ENCODE measurements at places on chromosomes 1 and 21.

DNA sequence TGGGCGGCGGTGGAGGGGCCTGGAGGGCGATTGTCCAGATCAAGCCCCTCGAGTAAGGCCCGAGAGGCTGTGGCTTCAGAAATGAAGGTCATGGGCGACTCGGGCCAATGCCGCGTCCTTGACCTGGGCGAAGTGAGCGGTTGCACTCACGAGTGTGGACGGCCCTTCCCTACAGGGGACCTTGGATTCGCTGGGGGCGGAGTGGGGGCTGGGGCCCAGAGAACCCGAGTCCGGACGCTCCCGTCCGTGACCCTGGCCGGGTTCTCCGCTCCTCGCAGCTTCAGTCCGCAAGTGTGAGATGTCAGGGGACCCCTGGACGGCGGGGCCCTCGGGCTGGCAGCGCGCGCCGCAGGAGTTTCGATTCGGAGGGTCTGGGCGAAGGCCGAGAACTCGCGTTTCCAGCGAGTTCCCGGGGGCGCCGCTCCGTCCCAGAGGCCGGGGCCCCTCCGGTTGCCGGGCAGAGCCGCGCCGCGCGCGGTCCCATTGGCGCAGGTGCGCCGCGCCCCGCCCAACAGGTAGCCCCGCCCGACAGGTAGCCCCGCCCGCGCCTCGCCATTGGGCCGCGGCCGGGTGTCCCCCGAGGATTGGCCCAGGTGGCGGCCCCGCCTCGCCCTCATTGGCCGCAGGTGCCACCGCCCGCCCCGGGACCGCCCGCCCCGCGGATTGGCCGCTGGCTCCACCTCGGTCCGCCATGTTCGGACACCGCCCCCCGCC lies at the start of gene PRKCZ:
TSS of gene PRKCZ (plus strand) at position 694 of the 714 bp plus-strand sequence. CDS start 220 bp downstream, outside the sequence.
- DNase-seq = peak; percentile 47

DNA sequence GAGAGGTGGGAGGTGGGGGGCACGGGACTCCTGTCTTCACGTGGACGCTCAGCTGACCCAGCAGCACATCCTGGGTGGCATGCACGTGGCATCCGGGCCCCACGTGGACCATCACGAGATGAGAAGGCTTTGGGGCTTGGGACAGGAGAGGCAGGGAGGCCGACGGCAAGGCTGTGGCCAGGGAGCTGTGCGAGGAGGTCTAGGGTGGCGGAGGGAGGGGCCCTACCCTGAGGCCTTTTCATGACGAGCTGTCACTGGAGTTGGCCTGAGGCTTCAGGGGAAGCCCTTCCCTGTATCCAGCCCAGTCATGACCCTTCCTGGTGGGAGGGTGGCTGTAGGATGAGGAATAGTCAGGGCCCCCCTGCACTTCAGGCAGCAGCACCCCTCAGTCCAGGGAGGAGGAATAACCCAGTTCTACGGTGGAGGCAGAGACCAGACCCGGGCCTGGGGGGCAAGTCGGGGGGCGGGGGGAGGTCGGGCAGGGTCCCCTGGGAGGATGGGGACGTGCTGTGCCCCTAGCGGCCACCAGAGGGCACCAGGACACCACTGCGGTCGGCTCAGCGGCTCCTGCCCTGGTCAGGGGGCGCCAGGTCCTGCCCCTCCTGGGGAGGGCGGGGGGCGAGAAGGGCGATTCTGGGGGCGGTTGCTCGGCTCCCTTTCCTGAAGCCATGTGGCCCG lies 2.0 kb upstream of the PERM1 start:
- no peak for DNase-seq

- DNase-seq = no peak
Observed at GRCh38 chr1:18636596-18637508, 6.2 kb downstream of the PAX7 start.

DNA sequence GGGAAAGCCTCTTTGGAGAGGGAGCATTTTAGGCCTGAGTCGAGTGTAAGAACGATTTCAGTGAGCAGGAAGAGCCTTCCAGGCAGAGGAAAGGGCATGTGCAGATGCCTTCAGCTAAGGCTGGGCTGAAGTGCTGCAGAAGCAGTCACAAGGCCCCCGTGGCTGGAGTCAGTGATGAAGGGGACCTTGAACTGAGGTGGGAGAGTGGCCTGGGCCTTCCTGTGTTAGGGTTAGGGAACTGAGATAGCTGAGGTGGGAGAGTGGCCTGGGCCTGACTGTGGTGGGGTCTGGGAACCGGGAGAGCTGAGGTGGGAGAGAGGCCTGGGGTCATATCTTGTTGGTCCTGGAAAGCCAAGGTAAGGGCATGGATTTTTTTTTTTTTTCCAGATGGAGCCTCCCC lies 50.9 kb upstream of the ETV3 start:
- DNase-seq = no peak

DNA sequence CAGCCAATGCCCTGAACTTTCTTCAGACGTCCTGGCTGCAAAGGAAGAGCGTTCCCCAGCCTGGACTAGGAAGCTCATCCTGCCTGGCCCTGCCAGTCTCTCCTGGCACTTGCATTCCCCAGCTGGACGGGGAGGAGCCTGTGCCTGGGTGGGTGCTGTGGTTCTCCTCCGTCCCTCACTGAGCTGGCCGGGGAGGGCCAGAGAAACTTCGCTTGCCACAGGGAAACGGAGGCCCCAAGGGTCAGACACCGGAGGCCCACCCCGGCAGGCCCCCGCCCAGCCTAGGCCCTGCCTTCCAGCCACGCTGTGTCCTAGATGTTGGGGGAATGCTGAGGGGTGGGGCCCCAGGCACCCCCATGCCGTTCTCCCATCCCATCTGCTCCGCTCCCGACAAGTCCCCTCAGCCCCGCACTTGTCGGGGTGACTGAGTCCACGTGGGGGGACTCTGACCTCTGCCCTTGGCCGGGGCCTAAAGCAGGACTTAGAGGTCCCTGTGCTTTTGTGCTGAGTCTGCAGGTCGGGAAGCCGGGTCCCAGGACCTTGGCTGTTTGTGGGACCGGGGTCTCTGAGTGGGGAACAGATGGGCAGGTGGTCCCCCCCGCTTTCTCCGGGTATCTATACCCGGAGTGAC lies 4.8 kb downstream of the FTCD start:
- DNase-seq = no peak

All from esophagus squamous epithelium (tissue), 5 donors.